ENCODE measurements at places on chromosomes 6 and 20. TPM values are rescaled to one million over a fixed set of nuclear protein-coding genes. Genes with fewer than 3 reads are reported as not detected.

The VWA7 gene
- total RNA-seq: 0.09 TPM

The GTSF1L gene
- not detected for total RNA-seq

The SLC22A3 gene
- total RNA-seq: 142 TPM

The FOXS1 gene
- 1.1 TPM for total RNA-seq

The FAM217A gene
- not detected for total RNA-seq

The ARMC2 gene
- 2.0 TPM for total RNA-seq

The VSX1 gene
- not detected for total RNA-seq

The MLIP gene
- not detected for total RNA-seq

The DUSP22 gene
- total RNA-seq: 18.1 TPM

The HDGFL1 gene
- total RNA-seq: not detected

The SYCP2L gene
- total RNA-seq: 0.59 TPM

The PLEKHG1 gene
- 0.30 TPM for total RNA-seq

The DEFB132 gene
- total RNA-seq: not detected

The OCSTAMP gene
- not detected for total RNA-seq
